ENCODE measurements at places on chromosomes 3 and 15.

GRCh38 chr3:57064001-57064400 is 3.5 kb downstream of the SPATA12 start:
- no peak for DNase-seq

DNA sequence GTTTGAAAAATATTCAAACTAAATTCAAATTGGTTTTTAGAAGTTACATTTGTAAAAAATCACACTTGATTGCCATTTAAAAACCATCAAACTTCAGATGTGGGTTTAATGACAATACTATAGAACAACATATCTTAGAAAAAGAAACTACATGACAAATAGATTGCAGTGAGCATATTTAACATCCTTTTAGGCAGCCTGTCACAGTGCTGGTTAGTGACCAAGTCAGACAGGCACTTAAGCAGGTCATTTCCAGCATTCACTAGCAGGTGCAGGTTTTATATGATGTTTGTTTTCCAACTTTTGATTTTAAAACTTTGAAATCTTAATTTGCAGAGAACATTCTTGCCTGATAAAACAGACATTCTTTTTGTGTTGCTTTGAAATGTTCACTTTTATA is 115.7 kb downstream of the MBNL1 start:
- no peak for DNase-seq

- DNase-seq: no peak
Measured at GRCh38 chr3:140166861-140167599, 232.0 kb downstream of the CLSTN2 start.

DNA sequence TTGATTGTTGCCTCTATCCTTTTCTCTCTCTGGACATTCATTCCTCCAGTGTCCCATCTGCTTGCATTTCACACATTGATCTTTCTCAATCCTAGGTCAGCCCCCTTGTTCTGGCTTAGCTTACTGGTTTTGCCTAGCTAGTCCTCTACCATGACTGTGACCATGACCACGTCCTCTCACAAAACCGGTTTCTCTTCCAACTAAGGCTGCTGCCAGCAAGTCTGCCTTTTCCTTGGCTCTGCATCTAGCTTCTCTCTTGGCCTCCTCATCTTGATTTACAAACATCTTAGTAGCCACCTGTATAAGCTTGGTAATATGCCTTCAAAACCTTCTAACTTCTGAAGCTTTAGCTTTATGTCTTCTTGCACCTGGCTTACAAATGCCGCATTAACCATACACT is 167.2 kb downstream of the STXBP5L start:
- no peak for DNase-seq

GRCh38 chr3:29789686-29790085 is 508.8 kb downstream of the RBMS3 start:
- no peak for DNase-seq

DNA sequence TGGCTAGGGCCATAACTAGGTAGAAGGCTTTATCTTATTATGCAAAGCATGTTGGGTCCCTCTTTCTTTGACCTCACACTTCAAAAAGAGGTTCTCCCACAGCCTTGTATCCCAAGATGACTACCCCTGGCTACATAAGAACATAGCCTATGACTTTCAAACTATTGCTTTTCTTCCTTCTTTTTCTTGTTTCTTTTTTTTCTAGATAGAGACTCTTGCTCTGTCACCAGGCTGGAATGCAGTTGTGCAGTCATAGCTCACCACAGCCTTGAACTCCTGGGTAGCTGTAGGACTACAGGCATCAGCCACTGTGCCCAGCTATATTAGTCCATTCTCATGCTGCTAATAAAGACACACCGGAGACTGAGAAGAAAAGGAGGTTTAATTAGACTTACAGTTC is 47.2 kb downstream of the DIPK2A start:
- DNase-seq: no peak

DNA sequence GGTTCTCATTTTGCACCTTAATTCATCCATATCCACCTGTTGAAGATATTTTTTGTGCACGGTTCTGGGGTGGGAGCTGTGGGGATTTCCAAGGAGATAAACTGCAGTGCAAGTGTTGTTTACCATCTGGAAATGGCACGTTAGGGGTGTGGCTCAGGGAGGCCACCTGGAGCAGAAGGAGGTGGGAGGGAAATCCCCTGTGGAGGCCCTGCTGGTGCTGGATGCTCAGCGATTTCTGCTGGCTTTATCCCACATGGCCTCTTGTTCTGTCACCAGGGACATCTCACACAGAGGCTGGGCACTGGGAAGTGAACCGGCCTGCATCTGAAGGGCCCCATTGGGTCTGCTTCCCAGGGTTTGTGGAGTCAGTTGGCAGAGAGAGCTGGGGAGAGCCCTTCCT is 24.3 kb downstream of the TRPM1 start:
- DNase-seq: no peak

GRCh38 chr3:128438488-128439072 is 28.1 kb downstream of the DNAJB8 start:
- DNase-seq: no peak

DNA sequence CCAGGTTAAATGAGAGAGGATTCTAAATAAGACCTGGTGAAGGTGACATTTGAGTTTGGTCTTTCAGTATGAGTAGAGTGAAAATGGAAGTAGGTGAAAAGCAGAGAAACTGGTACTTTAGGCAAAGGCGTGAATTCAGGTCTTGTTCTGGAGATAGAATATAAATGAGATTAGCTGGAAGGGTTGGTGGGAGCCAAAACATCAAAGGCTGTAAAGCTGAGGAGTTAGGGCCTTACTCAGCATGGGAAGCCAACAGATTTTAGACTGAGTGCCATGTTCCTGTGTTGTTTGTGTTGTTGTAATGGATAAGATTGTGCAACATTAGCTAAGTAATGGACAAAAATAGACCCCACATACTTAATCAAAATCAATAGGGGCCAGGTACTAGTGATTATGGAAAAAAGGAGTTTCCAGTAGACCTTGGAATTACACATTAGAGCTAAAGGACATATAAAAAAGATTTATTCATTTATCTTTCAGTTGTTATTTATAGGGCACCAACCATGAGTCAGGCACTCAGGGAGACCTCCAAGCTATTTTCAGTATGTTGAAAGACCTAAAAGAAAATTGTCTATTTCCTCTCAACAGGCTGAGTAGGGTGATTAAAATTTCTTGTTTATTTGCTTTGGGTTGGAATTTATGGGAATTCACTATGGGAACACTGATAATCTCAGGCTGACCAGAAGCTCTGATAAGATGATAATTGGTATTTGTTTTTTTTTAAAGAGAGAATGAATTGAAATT is 20.8 kb downstream of the ARL14 start:
- no peak for DNase-seq

Data from stimulated activated naive CD4-positive, alpha-beta T cell treated with Interleukin-2 at 50 U/mL for 16 hours (primary cell).